Gastroesophageal sphincter (tissue), 4 donors: ENCODE measurements at places on chromosomes 1 and 21. TPM values are rescaled to one million over a fixed set of nuclear protein-coding genes. Genes with fewer than 3 reads are reported as not detected.

EIF3I gene
- total RNA-seq: 183 TPM

ST6GALNAC3 gene
- 2.8 TPM for total RNA-seq

RUNX3 gene
- total RNA-seq: 1.9 TPM

KCNK2 gene
- 3.7 TPM for total RNA-seq

CHIT1 gene
- total RNA-seq: 0.13 TPM

- ATAC-seq: peak; percentile 75
- H3K27me3 ChIP-seq: no peaks in the 10 kb centered on the region
- H3K4me1 ChIP-seq: no peaks in the 10 kb centered on the region
- peak overlapping the region; percentile 77 for H3K27ac ChIP-seq
- peak overlapping the region; percentile 44 for H3K4me3 ChIP-seq
- H3K36me3 ChIP-seq: no peaks in the 10 kb centered on the region
Observed at GRCh38 chr21:16534408-16535101, 804.8 kb downstream of the USP25 start.

DNA sequence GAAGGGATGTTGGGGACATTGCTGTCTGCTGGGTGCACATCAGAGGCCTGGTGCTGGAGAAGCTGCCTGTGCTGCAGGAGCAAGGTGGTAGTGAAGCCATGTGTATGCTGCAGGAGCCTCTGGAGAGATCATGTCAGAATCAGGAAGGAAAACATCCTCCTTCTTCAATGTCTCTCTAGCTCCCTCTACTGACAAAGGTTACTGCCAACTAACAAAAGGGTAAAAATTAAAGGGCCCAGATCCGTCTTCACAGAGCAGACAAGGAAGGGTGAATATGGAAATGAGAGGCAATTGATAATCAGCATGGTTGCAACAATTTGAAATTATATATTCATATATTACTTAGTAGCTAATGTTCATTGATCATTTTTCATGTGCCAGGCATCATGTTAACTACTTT, 32.2 kb downstream of the FAM177B start:
- ATAC-seq: no peak
- H3K27me3 ChIP-seq: no peaks in the 10 kb centered on the region
- H3K36me3 ChIP-seq: no peaks in the 10 kb centered on the region
- no peak overlapping the region for H3K27ac ChIP-seq
- H3K4me3 ChIP-seq: no peak overlapping the region

DNA sequence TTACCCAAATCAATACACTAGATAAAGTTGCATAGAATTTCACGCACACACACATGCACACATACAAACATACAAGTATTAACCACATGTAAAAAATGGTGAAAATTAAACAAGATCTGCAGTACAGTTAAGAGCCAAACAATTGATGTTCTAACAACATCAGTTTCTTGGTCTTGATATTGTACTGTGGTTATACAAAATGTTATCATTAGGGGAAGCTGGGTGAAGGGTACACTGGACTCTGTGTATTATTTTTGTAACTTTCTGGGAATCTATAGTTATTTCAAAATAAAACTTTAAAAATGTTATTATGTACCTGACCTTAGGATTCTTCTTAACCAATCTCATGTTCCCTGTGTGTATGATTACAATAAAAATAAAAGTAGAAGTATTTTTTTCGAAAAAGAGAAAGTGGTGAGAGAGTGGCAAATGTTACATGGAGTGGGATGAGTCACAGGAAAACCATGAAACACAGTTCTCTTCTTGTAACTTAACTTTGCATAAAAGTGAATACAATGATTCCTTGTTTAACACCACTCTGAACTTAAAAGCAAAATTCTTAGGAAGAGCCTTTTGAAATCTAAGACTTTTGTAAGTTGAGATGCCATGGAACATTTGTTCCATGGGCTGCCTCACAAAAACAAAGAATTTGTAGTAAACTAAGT, 101.6 kb upstream of the RUNX1 start:
- no peak for ATAC-seq
- no peaks in the 10 kb centered on the region for H3K36me3 ChIP-seq
- H3K27me3 ChIP-seq: peaks cover 11% of the 10 kb centered on the region

DNA sequence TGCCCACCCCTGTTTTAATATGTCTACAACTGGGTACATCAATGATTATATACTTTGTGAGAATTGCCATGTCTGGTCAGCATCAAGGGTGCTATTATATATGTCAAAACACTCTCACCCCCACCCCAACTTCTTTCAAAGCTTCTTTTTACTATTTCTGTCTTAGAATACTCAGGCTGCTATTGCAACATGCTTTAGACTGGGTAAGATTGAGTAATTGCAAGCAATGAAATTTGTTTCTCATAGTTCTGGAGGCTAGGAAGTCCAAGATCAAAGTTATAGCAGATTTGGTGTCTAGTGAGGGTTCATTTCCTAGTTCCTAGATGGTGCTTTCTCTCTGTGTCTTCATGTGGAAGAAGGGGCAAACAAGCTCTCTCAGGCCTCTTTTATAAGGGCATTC, 100.5 kb upstream of the KCNK1 start:
- ATAC-seq: no peak
- no peak overlapping the region for H3K4me3 ChIP-seq
- H3K36me3 ChIP-seq: no peaks in the 10 kb centered on the region
- no peaks in the 10 kb centered on the region for H3K27me3 ChIP-seq

- no peak for ATAC-seq
- H3K27me3 ChIP-seq: peaks cover 82% of the 10 kb centered on the region
Observed at GRCh38 chr1:11704194-11704529, 12.7 kb downstream of the DRAXIN start.

- H3K27ac ChIP-seq: no peak overlapping the region
- peaks cover 24% of the 10 kb centered on the region for H3K27me3 ChIP-seq
- no peak for ATAC-seq
- no peak overlapping the region for H3K4me3 ChIP-seq
Observed at GRCh38 chr1:28855469-28855951, 43.5 kb downstream of the OPRD1 start.

DNA sequence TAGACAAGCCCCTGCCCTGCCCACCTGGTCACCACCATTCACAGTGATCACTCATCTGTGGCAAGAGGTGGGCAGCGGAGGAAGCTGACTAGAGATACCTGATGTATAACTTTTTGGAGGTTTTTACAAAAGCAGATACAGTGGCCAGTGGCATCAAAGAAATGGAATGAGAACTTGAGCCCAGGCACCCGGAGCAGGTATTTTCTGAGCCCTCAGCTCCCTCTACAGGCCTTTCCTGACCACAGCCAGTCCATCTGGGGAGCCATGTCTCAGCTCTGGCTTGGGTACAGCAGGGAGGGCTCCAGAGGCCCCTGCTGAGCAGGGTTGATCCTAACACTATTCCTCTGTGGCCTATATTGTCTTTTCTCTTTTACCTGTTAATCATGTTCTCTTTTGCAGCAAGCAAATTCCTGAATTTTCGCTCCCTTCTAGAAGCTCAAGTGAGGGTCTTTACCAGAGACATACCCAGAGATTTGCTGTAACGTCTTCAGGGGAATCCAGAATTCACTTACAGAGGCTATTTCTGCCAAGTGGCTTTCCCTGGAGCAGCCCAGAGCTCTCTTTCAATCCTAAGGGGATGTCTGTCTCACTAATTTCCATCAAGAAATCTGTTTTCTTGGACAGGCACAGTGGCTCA, 27.3 kb downstream of the GPR157 start:
- H3K27ac ChIP-seq: no peak overlapping the region
- H3K27me3 ChIP-seq: no peaks in the 10 kb centered on the region
- ATAC-seq: peak; percentile 60
- no peak overlapping the region for H3K4me3 ChIP-seq
- H3K4me1 ChIP-seq: no peaks in the 10 kb centered on the region

DNA sequence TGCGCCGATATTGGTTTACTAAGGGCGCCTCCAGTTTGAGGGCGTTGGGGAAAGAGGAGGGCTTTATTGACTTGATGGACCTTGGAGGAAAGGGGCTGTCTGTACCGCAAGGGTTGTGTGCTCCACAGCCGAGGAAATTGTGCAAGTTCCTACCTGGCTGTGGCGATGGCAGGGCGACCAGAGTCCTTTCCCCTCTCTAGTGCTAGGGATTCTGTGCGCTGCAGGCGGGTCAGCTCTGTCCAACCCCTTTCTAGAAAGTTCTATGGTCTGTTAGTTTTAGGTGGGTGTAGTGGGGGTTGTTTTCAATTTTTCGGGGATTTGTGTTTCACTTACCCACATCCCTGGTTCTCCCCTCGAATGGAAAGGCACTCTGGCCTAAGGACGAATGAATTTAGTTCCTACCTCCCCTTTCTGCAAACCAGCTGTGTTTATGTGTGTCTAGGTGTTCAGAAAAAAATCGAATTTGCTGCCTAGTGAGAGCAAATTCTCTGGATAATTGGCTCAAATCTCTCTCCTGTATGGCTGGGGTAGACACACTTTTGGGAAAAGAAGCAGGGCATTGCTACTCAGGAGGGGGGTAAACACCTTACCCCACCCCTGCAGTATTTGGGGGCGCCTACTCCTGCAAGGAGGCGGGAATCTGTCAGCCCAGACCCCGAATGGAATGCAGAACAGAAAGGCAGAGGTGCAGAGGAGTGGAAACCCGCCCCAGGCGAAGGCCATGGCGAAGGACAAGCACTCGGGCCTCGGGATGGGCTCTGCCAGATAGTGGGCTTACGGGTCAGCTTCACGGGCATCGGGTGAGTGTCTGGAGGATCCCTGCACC, 2.0 kb downstream of the DMBX1 start:
- no peak overlapping the region for H3K27ac ChIP-seq
- H3K36me3 ChIP-seq: no peaks in the 10 kb centered on the region
- H3K27me3 ChIP-seq: peaks cover 98% of the 10 kb centered on the region
- ATAC-seq: no peak
- no peak overlapping the region for H3K4me3 ChIP-seq
